Transverse colon (tissue), 4 donors: ENCODE measurements at places on chromosomes 4 and X. TPM values are rescaled to one million over a fixed set of nuclear protein-coding genes. Genes with fewer than 3 reads are reported as not detected.
A peak's percentile ranks its signal among the peaks of the same experiment; 100 is the strongest.

GRCh38 chrX:38232079-38232686, 11.5 kb upstream of the SRPX start:
- DNase-seq, result no peak

DNA sequence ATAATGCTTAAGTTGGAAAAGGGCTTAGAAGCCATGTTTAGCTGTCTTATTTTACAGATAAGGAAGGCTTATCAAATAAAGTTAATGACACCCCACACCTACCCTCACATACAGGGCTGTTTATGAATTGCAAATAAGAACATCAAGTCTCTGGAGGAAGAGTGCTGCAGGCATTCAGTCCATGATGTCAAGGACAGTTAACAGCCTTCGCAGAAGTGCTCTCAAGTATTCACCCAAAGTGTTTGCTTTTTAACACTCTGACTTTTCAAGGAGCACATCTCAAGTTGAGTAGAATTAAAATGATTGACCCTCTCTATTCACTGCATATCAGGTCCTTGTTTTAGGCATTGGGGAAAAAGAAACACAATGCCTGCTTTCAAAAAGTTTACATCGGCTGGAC, 328.7 kb downstream of the LDB2 start:
- DNase-seq, result no peak

- no peak for DNase-seq
These were observed 13.4 kb downstream of the LEF1 start for GRCh38 chr4:108155373-108155772.

GRCh38 chrX:7614616-7615015, 228.4 kb upstream of the VCX start:
- DNase-seq, result no peak

DNA sequence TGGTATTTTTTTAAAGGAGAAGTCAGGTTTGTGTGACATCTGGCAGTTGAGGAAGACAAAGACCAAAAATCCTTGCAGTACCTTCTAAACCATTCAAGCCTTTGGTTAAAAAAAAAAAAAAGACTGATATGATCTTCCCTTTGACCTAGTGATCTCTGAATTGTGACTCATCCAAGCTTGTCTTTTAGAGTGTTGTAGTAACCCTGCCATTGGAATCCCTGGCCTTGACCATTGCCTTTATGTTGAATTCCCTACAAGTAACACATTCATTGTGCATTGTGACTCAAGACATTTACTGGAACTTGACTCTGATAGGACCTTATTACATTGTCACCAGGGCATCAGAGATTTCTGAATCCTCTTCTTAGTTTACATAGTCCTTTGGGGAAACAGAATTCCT, 1469.0 kb downstream of the TECRL start:
- DNase-seq, result no peak

DNA sequence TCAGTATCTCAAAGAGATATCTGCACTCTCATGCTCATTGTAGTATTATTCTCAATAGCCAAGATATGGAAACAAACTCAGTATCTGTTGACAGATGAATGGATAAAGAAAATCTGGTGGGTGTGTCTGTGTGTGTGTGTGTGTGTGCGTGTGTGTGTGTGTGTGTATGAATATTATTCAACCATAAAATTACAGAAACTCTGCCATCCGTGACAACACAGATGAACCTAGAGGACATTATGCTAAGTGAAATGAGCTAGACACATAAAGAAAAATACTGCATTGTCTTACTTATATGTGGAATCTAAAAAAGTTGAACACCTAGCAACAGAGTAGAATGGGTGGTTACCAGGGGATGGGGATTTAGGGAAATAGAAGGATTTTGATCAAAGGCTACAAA, 13.2 kb downstream of the XKRX start:
- DNase-seq, result no peak

GRCh38 chrX:4936315-4936714, 1222.9 kb upstream of the PRKX start:
- DNase-seq, result no peak

FGFBP1 gene
- total RNA-seq, result 11.6 TPM

GRCh38 chr4:4730249-4730648, 129.2 kb upstream of the MSX1 start:
- no peak for DNase-seq

NCAPG gene
- total RNA-seq, result 0.96 TPM

DNA sequence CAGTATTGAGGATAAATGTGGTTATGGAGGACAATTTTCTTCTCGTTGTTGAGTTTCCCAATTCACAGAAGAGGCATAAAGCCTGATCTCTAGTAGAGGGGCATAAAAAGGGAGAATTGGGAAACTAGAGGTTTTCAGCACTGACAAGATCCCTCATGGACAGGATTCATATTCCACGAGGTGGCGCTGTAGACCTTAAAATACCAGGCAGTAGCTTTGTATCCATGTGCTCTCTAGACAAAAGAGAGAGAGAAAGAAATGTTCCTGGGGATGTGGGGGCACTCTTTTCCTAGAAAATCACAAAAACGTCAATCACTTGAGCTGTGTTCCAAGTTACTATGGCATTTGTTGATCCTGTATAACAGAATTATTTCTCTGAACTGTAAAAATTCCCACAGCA, 128.3 kb downstream of the MAGEE1 start:
- DNase-seq, result no peak

CSN1S1 gene
- 0.79 TPM for total RNA-seq

AVPR2 gene
- total RNA-seq, result not detected

DNA sequence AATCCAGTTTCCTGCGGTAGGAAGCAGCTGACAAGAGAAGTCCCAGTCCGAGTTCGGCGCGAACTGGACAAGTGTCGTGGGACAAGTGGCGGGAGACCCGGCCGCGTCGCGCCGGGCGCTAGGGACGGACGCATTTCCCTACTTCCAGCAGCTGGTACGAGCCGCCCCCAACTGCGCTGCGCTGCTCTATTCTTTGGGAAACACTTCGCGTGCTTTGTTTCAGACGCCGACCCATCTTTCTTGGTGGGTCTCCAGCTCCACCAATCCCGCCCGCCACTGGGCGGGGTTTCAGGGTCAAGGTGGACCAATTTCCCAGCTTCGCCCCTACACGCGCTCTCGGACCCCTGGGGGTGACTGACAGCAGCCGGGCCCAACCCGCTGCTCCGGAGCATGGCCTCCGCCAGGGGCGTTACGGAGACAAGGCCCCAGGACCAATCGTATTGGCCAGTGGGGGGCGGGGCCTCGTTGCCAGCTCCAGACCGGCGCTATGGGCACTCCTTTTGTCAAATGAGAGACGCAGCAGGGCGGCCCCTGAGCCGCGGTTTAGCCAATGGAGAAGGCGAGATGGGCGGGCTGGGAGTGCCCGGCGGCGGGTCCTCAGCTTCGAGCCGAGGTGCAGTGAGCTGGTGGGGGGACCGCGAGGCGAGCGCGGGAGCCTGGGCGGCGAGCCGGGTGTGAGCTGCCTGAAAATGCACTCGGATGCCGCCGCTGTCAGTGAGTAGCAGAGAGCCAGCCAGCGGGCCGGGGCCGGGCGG, at the start of gene DCUN1D4:
TSS of gene DCUN1D4 (plus strand) at position 600 of the 755 bp plus-strand sequence. CDS start at position 690, 90 bp downstream.
- peak; percentile 100 for DNase-seq
